ENCODE measurements at places on chromosomes 16 and 17. TPM values are rescaled to one million over a fixed set of nuclear protein-coding genes. Genes with fewer than 3 reads are reported as not detected.

BAIAP2 gene
- total RNA-seq = 54.9 TPM

MYH1 gene
- total RNA-seq = 0.15 TPM

TBC1D3I gene
- total RNA-seq = not detected

CD300C gene
- 0.54 TPM for total RNA-seq

PRAC2 gene
- total RNA-seq = not detected

- ATAC-seq = no peak
Measured at GRCh38 chr16:47956916-47957315, 198.9 kb downstream of the ABCC12 start.

DNA sequence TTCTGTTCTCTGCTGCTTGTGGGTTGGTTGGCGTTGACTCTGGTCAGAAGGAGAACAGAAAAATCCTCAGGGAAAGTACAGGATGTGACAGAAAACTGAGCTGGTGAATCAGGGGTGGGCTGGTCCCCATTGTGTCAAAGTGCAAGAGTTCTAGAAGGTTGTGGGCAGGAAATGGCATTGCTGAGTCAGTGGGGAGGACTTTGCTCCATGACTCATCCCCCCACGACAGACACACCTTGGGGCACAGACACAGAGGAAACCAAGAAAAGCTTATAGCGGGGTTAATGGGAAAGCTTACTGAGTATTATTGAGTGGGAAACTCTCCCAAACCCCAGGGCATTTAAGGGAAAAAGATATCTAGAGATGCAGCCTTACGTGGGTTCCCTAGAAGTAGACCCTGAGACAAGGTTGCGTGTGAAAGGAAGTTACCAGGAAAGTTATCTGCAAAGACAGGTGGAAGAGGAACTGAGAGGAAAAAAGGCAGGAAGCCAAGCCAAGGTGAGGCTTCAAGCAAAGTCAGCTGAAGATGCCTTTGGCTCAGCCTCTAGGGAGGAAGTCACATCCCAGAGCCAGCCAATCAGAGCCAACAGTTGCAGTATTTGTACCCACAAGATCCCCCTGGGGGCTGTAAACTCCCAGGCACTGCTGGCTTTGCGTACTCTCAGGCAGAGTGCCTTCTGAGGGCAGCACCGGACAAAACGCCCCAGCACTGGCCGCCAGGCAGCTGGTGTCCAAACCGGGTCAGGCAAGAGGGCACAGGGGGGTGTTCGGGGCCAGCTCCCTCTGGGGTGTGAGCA is 86.4 kb downstream of the FOXL1 start:
- ATAC-seq = no peak

DNA sequence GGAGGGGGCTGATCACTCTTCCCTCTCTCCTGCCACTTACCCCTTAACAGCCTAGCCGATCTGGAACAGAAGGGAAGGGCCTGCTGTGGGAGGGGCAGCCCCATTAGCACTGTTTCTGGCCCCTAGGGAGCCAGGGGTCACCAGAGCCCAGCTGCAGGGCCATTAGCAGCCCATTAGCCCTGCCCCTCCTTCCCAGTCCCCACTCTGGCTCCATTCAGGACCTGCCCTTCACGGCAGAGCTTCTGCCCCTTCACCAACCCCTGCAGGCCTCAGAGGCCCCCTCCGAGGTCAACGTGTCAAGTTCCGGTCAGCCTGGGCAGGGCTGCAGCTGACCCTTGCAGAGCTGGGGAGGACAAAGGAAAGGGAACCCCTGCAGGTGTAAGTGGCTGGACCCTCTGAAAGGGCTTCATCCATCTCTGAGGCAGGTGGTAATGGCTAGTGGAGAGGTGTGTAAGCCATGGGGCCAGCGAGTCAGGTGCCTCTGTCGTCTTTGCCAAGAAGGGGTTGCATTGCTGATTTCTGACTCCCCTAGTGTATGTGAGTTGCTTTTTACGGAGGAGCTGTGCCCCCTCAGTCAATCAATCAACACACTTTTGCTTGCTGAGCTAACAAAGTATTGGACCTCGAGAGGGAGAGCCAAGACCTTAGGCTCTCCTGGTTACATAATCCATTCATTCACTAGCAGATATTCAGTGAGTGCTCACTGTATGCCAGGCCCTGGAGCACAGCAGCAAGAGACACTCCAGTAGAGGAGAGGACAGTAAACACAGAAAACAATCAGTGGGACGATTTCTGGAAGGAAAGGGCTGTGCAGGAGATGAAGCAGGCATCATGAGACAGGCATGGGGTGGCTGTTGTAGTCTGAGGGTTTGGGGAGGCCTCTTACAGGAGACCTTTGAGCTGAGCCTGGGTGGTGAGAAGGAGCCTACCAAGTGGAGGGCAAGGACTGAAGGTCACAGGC is 18.2 kb upstream of the KCNJ12 start:
- ATAC-seq = no peak

- ATAC-seq = no peak
Measured at GRCh38 chr17:3556916-3557767, 470 bp downstream of the TRPV3 start.

GRCh38 chr17:62689441-62690167 is 62.1 kb downstream of the MRC2 start:
- no peak for ATAC-seq

- no peak for ATAC-seq
Measured at GRCh38 chr16:50169555-50170096, 16.5 kb downstream of the TENT4B start.

DNA sequence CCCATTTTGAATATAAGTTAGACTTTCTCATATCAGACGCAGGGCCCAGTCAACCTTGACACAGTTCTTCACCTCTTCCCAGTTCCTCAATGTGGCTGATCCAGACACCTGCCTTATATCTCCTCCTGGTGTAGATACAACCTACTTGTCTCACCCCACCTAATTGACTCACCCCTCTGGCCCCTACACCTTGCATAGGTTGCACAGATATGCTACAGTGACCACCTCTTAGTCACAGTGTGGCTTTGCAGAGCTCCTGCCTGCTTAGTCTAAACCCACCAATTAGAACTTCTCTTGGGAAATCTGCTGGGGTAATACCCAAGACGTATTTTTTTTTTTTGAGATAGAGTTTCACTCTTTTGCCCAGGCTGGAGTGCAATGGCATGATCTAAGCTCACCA is 16.8 kb downstream of the CHP2 start:
- no peak for ATAC-seq

DNA sequence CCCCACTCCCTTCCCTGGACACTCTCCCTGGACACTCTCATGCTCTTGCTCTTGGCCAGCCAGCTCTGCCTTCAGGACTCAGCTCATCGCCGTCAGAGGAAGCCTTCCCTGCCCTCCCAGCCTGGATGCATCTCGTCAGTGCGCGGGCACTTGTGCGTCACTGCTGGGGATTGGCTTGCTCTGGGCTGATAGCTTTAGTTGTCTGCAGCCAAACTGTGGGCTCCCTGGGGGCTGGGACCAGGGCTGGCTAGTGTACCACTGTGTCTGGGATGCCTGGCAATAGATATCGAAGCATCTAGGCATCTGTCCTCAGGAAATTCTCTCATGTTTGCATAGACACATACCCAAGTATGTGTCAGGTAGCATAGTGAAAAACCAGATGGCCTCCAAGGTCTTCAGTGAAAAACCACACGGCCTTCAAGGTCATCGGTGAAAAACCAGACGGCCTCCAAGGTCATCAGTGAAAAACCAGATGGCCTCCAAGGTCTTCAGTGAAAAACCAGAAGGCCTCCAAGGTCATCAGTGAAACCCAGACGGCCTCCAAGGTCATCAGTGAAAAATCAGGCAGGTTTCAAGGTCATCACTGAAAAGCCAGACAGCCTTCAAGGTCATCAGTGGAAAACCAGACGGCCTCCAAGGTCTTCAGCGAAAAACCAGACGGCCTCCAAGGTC is 72.0 kb downstream of the CMIP start:
- no peak for ATAC-seq
